LHCN-M2 (cell line): ENCODE measurements at places on chromosomes 11 and 22. TPM values are rescaled to one million over a fixed set of nuclear protein-coding genes. Genes with fewer than 3 reads are reported as not detected.

GRCh38 chr22:32823024-32823730 is 21.7 kb downstream of the TIMP3 start:
- DNase-seq, result no peak

CELSR1 gene
- under 0.01 and 0.06 TPM in 2 replicates for total RNA-seq

SHISA8 gene
- not detected in 2 replicates for total RNA-seq

GRCh38 chr11:6229911-6230310 is 4.5 kb downstream of the FHIP1B start:
- DNase-seq, result no peak

DNA sequence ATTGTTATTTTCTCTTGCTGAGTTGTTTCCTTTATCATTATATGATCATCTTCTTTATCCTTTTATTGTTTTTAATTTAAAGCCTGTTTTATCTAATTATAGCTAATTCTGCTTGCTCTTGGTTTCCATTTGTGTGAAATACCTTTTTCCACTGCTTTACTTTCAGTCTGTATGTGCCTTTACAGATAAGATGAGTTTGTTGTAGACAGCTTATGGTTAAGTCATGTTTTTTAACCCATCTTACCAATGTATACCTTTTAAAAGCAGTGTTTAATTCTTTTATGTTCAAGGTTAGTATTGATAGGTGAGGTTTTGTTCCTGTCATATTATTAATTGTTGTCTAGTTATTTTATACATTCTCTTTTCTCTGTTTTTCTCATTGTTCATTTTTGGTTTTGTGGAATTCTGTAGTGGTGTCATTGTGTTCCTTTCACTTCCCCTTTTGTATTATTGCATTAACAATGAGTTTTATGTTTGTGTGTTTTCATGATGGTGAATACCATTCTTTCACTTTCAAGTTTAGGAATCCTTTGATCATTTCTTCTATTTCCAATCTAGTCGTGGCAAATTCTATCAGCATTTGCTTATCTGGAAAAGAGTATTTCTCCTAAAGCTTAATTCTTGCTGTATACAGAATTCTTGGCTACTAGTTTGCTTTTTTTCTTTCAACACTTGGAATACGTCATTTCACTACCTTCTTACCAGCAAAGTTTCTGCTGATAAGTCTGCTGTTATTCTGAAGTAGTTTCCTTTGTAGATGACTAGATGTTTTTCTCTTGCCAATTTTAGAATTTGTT is 21.8 kb downstream of the OR5AN1 start:
- no peak for DNase-seq

DNA sequence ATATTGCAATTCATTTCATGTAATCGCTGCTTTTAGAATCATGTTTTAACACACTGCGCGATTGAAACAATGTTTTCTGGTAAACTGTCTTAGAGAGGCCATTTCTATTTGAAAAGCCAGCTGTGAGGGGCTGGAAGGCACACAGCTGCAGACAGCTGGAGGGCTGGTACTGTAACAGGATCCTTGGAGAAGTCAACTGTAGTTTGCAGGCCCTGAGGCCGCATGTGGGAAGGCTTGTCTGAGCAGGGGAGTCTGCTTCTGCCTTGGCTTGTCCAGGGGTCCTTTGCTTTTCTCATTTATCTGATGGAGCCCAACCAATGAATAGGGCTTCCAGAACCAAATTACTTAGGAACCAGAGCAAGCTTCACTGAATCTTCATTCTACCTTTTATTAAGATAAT is 313.5 kb downstream of the BLID start:
- no peak for DNase-seq

FREY1 gene
- total RNA-seq, result 0.63 TPM in 1 of 2 replicates, not detected in the other

- peak; percentile 56 for DNase-seq
Measured at GRCh38 chr22:42661985-42662831, 13.0 kb upstream of the CYB5R3 start.

- DNase-seq, result no peak
Measured at GRCh38 chr11:69493931-69494821, 12.7 kb downstream of the LINC01488 start.

PHETA2 gene
- 15.7 and 17.6 TPM in 2 replicates for total RNA-seq

DNA sequence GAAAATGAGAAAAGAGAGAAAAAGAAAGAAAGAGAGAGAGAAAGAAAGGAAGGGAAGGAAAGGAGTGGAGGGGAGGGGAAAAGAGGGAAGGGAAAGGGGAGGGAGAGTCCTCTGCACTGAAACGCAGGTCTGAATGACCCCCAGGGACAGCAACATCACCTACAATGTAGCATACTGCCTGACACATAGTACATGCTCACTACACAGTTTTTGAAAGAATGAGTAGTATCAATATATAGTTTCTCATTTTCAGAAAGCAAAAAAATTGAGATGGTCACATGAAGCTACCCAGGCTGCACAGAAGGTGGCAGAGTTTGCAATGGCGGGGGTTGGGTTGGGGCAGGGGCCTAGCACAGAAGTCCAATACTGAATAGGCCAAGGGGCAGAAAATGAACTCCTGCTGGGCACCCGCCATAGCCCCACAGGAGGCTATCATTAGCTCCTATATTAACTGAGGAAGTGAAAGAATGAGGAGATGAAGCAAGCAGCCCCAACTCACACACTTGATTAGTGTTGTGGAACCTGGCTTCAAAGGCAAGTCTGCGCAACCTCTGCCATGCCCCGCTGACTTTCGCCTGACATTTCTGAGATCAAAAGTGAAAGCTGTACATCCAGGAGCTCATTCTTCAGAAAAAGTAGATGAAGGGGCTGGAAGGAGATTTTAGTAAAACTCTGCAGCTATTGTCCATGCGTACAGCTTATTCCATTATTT is 241.2 kb upstream of the SYN3 start:
- no peak for DNase-seq

GRCh38 chr11:46917109-46917761 is 1.1 kb downstream of the LRP4 start:
- DNase-seq, result no peak

GRCh38 chr22:31871480-31871879 is 72.9 kb upstream of the YWHAH start:
- no peak for DNase-seq

DNA sequence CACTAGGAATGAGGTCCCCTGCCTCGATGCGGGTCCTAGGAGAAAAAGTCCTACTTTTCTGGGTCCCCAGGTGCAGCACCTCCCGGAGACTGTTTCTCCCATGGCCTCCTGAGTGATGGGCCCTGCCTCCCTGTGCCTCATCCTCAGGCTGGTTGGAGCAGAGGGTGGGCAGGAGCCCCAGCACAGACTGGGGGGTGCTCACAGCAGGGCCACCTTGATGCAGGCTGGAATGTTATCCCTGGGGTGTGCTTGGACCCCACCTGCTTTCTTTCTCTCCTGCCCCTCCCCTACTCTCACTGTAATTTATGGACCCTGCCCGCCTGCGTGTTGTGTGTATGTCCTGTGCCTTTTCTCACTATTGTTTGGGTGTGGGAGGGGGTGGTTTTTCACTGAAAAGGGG is 8.1 kb downstream of the SHISA8 start:
- no peak for DNase-seq

BIRC2 gene
- 65.9 and 77.4 TPM in 2 replicates for total RNA-seq

ANGPTL5 gene
- total RNA-seq, result not detected in 2 replicates

DNA sequence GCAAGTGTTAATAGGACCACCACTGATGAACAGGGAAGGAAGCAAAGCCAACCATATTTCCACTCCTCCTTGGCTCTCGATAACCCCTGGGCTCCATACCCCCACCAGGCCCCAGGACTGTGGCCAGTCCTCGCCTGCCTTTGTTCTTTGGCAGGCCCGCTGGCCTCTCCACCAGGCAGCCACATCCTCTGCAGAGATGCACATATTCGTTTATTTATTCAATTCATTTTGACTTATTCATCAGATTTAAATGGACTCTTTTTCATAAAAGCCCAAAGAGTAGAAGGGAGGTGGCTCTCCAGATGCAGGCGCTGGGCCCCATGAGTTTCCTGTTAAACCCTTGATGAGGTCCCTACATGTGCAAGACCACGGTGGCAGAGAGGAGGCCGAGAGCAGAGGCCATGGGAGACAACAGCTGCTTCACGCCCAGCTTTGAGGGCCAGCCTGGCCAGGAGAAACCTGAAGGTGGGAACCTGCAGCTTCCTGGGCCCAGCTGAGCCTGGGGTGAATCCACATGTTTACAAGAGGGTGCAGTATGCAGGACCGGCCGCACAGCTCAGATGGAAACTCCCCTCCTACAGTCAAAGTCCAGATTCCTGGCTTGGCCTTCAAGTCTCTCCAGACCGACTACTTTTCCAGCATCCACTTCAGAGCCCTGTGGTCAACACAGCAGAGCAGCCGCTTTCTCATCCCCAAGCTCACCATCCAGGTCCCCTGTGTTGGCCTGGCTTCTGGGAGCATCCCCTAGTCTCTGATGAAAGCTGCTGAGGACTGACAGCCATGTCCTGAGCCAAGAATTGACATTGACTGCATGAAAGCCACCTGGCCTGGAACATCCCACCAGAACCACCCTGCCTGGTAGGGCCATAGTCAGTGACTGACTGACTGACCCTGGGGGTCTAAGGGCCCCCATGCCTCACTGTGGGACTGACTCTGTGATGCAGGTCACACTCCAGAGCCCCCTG is 39.7 kb upstream of the CCND1 start:
- DNase-seq, result no peak

GRCh38 chr11:106920899-106921509 is 97.3 kb downstream of the GUCY1A2 start:
- DNase-seq, result no peak

- DNase-seq, result no peak
Measured at GRCh38 chr11:111561306-111561705, 20.8 kb downstream of the LAYN start.

DNA sequence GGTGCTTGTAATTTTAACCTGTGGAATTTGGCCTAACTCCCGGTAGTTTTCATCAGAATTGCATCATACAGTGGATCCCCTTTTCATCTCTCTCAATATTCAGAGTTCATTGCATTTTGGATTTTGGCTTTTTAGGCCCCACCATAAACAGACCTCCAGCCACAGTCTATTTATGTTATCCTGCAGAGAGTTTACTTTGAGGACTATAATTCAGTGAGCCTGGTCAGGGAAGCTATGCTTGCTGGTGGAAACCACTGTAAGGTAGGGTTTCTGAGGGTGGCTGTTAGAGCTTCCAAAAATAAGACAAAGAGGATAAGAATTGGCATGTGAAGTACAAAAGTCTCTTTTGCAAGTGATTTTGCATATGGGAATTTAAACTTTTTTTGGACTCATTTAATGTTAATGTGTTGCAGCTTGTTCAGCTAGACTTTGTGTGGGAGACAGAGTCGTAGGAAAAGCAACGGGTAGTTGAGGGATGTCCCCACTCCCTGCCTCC is 34.8 kb upstream of the DDI1 start:
- no peak for DNase-seq

- DNase-seq, result peak; percentile 79
Measured at GRCh38 chr11:74055938-74056337, 47.1 kb upstream of the UCP3 start.

- DNase-seq, result no peak
Measured at GRCh38 chr11:46900091-46900746, 18.1 kb downstream of the LRP4 start.

GRCh38 chr11:117839936-117840813 is 15.6 kb upstream of the FXYD2 start:
- DNase-seq, result no peak

DNA sequence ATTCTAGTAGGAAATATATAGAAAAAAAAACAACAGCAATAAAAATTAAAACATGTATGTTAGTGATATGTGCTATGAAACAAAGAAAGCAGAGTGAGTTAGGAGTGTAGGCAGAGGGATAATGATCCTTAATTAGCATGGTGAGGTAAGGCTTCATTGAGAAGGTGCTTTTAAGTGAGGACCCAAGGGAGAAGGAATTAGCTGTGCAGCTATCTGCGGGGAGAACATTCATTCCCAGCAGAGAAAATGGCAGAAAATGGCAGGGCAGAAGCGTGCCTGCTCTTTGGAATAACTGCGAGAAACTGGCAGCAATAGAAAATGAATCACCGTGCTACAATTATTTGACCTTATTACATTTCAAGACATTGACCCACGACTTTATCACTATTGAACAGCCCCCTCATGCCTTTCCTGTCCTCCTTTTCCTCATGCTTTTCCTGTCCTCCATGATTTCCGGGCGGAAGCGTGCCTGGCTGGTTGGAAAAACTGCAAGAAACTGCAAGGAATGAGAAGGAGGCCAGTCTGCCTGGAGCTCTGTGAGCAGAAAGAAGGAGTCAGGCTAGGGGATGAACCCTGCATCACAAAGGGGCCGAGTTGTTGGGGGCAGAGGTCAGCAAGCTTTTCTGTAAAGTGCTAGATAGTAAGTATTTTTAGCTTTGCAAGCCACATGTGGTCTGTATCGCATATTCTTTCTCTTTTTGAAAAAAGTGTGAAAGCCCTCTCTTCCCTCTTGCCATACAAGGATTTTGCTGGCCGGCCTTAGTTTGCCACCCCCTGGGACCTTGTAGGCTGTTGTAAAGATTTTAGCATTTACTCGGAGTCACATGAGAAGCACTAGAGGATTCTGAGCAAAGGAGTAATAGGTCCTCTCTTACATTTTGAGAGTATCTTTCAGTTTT is 37.1 kb upstream of the SWAP70 start:
- DNase-seq, result no peak

GRCh38 chr11:22786475-22786874 is 43.1 kb downstream of the SVIP start:
- DNase-seq, result no peak

- peak; percentile 75 for DNase-seq
Measured at GRCh38 chr11:125517116-125517770, 21.2 kb upstream of the FEZ1 start.

- no peak for DNase-seq
Measured at GRCh38 chr11:15826826-15827225, 529.5 kb downstream of the SOX6 start.

- DNase-seq, result no peak
Measured at GRCh38 chr22:49976439-49977175, 16.0 kb downstream of the PIM3 start.

GRCh38 chr11:108685419-108686130 is 20.7 kb downstream of the DDX10 start:
- DNase-seq, result no peak

DNA sequence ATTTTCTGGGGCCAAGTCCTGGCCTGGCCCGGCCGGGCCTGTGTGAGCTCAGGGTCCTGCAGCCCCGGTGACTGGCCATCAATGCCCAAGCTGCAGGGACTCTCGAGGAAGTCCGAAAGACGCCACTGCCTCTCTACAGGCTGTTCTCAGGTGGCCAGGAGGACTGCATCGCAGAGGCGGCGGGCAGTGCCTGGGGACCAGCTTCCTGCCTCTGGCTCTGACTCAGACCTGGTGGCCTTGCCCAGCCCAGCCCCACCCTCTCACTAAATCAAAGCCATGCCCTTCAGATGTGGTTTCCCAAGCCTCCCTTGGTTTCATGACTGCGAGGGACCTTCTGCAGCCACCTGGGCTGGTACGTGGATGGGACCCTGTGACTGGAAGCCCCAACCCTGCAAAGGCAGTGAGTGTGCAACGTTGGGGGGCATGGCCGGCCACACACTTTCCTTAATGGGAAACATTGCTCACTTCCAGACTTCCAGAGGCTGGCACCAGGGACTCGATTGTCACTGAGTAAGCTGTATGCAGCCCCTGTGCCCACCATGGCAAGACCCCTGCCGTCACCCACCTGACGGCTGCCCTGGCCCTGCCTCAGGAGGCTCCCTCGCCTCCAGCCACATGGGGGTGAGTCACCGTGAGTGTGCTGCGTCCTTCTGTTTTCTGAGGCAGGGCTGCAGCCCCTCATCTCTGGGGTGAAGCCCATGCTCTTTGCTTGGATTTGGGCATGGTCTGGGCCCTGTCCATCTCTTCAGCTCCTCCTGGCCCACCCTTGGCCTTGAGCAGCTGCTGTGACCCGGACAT is 6.0 kb upstream of the FGF3 start:
- DNase-seq, result no peak
